Calu3 (cell line): ENCODE measurements at places on chromosomes 13 and 19.

GRCh38 chr13:48739386-48739964 lies 85.7 kb downstream of the CYSLTR2 start:
- DNase-seq = no peak

DNA sequence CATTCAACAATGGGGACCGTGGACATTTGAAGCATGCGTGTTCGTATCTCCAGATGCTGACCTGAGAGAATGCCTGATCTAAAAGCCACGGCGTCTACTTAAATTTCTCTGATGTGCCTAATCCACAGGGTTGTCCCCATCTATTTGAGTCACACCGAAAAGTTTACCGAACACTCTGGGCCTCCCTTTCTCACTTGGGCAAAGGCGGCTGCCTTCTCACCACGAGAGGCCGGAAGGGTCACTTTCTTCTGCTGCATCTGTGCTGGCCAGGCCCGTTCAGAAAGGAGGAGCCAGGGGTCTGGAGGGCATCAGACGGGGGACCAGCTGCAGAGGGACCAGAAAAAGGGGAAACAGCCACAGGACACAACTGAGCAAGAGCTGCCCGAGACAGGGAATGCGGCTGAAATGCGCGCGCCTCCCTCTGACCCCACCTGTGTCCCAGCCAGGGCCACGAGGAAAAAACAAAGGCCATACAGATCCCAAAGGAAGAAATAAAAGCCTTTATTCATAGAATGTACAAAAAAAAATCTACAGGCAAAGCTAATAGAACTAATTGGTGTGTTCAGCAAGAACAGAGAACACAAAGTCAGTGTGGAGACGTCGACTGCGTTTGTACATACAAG lies 71.3 kb upstream of the C13orf46 start:
- DNase-seq = no peak

- DNase-seq = no peak
Measured at GRCh38 chr13:40758811-40759210, 12.2 kb downstream of the MRPS31 start.

DNA sequence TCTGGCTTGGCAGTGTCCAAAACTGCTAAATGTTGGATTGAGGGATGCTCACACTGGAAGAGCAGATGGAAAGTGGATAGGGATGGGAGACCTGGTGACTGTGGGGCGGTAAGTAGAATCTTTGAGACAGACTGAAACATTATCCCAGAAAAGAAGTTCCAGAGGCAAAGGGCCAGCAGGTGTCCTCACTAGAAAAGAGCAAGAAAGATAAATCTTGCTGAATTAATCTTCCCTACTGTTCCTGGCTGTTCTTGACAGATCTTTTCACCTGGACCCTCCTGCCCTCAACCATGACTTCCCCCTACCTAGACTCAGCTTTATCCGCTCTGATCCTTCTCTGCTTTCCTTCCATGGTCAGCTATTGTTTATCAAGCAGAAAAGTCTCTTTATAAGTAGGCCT lies 35.0 kb upstream of the FRY start:
- no peak for DNase-seq

GRCh38 chr13:37534676-37535075 lies 63.9 kb downstream of the POSTN start:
- DNase-seq = no peak

DNA sequence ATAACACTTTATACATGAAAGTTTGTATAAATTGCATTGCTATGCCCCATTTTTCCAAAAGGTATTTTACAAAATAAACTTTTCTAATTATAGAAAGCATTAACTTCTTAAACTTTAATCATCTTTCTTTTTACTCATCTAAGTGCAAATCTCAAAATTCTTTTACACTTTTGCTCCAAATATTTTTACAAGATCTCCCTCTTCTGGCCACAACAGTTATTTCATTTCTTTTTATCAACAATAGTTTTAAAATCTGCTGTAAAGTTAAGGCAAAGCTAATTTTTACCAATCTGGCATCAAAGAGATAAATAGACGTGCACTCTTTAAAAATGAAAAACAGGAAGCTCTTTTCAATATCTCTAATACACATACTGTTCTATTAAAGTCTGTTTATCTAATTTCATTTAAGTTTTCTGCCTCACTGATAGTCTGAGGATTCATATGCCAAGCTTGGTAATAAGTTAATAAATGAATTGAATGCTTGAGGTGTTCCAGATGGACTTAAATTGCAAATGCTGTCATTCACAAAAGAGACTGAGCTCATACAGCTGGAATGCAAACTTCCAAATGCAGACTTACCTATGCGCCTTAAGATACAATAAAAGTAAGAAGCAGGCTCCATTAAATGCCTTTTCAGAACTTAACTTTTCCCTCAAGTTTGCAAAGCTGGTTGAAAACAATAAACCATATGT lies 583.0 kb upstream of the ATXN8OS start:
- DNase-seq = no peak

GRCh38 chr19:13301627-13302334 lies 151.6 kb downstream of the IER2 start:
- DNase-seq = no peak

GRCh38 chr19:33390101-33390907 lies 16.8 kb downstream of the CEBPG start:
- no peak for DNase-seq

GRCh38 chr19:2032296-2032941 lies 16.9 kb upstream of the BTBD2 start:
- DNase-seq = peak; percentile 92

DNA sequence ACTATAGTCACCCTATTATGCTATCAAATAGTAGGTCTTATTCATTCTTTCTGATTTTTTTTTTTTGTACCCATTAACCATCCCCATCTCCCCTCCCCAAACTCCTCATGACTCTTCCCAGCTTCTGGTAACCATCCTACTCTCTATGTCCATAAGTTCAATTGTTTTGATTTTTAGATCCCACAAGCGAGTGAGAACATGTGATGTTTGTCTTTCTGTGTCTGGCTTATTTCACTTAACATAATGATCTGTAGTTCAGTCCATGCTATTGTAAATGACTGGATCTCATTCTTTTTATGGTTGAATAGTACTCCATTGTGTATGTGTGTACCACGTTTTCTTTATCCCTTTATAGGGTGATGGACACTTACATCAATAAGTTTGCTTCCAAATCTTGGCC lies 4.5 kb upstream of the MYCBP2 start:
- no peak for DNase-seq
